Airway epithelial cell (primary cell): ENCODE measurements at places on chromosomes 7 and 10. TPM values are rescaled to one million over a fixed set of nuclear protein-coding genes. Genes with fewer than 3 reads are reported as not detected.

HOXA5 gene
- not detected in 2 replicates for total RNA-seq

GPR85 gene
- total RNA-seq: 1.1 and 4.6 TPM in 2 replicates

AOAH gene
- not detected in 2 replicates for total RNA-seq

CFAP46 gene
- total RNA-seq: 0.79 and 1.6 TPM in 2 replicates

IL6 gene
- 1.1 and 1.6 TPM in 2 replicates for total RNA-seq

PDE6C gene
- total RNA-seq: not detected in 2 replicates

CLCN1 gene
- total RNA-seq: 0.21 TPM in 1 of 2 replicates, not detected in the other

FGFBP3 gene
- total RNA-seq: 0.42 and 0.49 TPM in 2 replicates

ADCY1 gene
- total RNA-seq: 0.05 and 0.07 TPM in 2 replicates

POP7 gene
- 39.9 and 54.2 TPM in 2 replicates for total RNA-seq

NPTX2 gene
- 0.07 TPM in 1 of 2 replicates, not detected in the other for total RNA-seq

ZP3 gene
- total RNA-seq: 2.5 and 9.3 TPM in 2 replicates

STMP1 gene
- total RNA-seq: 16.7 and 17.2 TPM in 2 replicates

ANKRD22 gene
- total RNA-seq: 11.2 and 15.9 TPM in 2 replicates

FAM25G gene
- 5.3 and 29.8 TPM in 2 replicates for total RNA-seq

GPR26 gene
- not detected in 2 replicates for total RNA-seq

MYO3A gene
- total RNA-seq: not detected in 2 replicates

FFAR4 gene
- not detected in 2 replicates for total RNA-seq

TIAL1 gene
- 43.7 and 45.1 TPM in 2 replicates for total RNA-seq

CALCR gene
- not detected in 2 replicates for total RNA-seq

IL2RA gene
- total RNA-seq: not detected in 2 replicates

CYP3A4 gene
- 0.14 TPM in 1 of 2 replicates, not detected in the other for total RNA-seq

RP9 gene
- 8.6 and 10.5 TPM in 2 replicates for total RNA-seq

RAMP3 gene
- not detected in 2 replicates for total RNA-seq

SPDYE11 gene
- total RNA-seq: not detected in 2 replicates

MUC3A gene
- not detected in 2 replicates for total RNA-seq

ZNF438 gene
- 2.0 and 2.5 TPM in 2 replicates for total RNA-seq

PPP1R17 gene
- not detected in 2 replicates for total RNA-seq

HOXA9 gene
- total RNA-seq: 0.21 TPM in 1 of 2 replicates, not detected in the other

RNF148 gene
- not detected in 2 replicates for total RNA-seq

IGFBP3 gene
- total RNA-seq: 5.6 and 9.3 TPM in 2 replicates

GOLGA7B gene
- 0.19 and 0.28 TPM in 2 replicates for total RNA-seq

CRPPA gene
- total RNA-seq: 0.33 and 0.85 TPM in 2 replicates

ZNF679 gene
- not detected in 2 replicates for total RNA-seq

TUBB8 gene
- total RNA-seq: not detected in 2 replicates

MYOZ1 gene
- total RNA-seq: not detected in 2 replicates

TUBAL3 gene
- 0.19 and 0.35 TPM in 2 replicates for total RNA-seq

NKX2-3 gene
- total RNA-seq: not detected in 2 replicates

AGBL3 gene
- 0.56 and 3.0 TPM in 2 replicates for total RNA-seq

CNNM1 gene
- 0.14 TPM in 1 of 2 replicates, not detected in the other for total RNA-seq
